ENCODE measurements at places on chromosomes 5 and 9. TPM values are rescaled to one million over a fixed set of nuclear protein-coding genes. Genes with fewer than 3 reads are reported as not detected.

Gene CARD9
- 3.8 TPM for polyA plus RNA-seq

Gene SV2C
- not detected for polyA plus RNA-seq

Gene ALG2
- polyA plus RNA-seq: 15.4 TPM

Gene TICAM2
- polyA plus RNA-seq: 1.6 TPM

Gene RLN2
- 0.38 TPM for polyA plus RNA-seq

Gene DBN1
- 5.1 TPM for polyA plus RNA-seq

Gene SRA1
- polyA plus RNA-seq: 19.0 TPM

Gene FGFR4
- 69.6 TPM for polyA plus RNA-seq

Gene POLK
- 5.4 TPM for polyA plus RNA-seq

Gene NOXA1
- 16.6 TPM for polyA plus RNA-seq

Gene FXN
- 16.6 TPM for polyA plus RNA-seq

Gene FOXD4L6
- not detected for polyA plus RNA-seq

Gene KLF9
- 16.8 TPM for polyA plus RNA-seq

Gene IFNA2
- not detected for polyA plus RNA-seq

Gene LEAP2
- polyA plus RNA-seq: 2.2 TPM
